ENCODE measurements at places on chromosomes 13 and 19. TPM values are rescaled to one million over a fixed set of nuclear protein-coding genes. Genes with fewer than 3 reads are reported as not detected.

ZNF439 gene
- not detected for total RNA-seq

OR10H2 gene
- not detected for total RNA-seq

RAB8A gene
- total RNA-seq = 47.9 TPM

IFNL2 gene
- not detected for total RNA-seq

PLPPR3 gene
- 5.3 TPM for total RNA-seq

TTC9B gene
- total RNA-seq = 0.25 TPM

CGB1 gene
- not detected for total RNA-seq

CAMSAP3 gene
- 6.1 TPM for total RNA-seq

LHB gene
- total RNA-seq = not detected

CYP4F8 gene
- not detected for total RNA-seq

ACP7 gene
- 0.05 TPM for total RNA-seq

SIGLEC10 gene
- total RNA-seq = not detected

IZUMO2 gene
- not detected for total RNA-seq

NOTCH3 gene
- total RNA-seq = 8.9 TPM

TIMM50 gene
- 169 TPM for total RNA-seq

NFIX gene
- 4.3 TPM for total RNA-seq
